ENCODE measurements at places on chromosomes 6 and 20.

DNA sequence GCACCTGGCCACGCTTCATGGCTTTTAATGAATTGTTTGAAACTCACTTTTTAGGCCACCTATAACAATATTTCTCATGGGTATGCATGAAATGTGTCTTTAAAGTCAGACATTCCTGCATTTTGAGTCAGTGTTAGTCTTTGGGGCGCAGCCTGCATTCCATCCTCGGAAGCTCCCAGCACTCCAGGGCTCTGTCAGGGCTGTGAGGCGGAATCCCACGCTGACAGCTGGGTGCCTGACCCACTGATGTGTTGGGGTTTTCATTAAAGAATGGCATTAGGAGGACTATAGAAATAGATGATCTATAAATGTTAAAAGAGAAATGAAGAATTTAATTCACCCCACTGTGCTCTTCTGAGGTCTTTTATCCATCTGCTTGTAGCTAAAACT is 16.2 kb upstream of the CLDN20 start:
- DNase-seq: no peak

- DNase-seq: no peak
Measured at GRCh38 chr6:151443911-151444621, 7.9 kb downstream of the RMND1 start.

DNA sequence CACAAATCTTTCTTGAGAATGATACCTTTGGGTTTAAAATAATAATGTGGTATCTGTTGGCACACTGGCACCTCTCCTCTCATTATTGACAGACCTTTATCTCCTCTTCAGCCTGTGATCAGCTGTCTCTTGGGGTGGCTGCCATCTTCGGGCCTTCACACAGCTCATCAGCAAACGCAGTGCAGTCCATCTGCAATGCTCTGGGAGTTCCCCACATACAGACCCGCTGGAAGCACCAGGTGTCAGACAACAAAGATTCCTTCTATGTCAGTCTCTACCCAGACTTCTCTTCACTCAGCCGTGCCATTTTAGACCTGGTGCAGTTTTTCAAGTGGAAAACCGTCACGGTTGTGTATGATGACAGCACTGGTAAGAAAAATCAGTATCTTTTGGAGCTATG is 232.8 kb downstream of the GRIK2 start:
- no peak for DNase-seq

DNA sequence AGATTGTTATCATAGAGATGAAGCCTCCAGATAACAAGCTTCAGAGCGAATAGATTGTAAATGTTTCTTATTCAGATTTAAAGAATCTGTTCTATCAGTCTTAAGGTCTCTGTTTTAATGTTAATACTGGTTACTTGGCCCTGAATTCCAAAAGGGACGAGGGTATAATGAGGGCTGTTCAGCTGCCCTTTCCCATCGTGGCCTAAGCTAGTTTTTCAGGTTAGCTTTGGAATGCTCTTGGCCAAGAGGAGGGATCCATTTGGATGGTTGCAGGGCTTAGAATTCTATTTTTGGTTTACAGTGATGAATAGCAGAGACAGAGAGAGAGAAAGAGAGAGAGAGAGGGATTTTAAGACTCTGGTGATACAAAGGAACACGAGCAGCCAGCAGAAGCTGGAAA is 62.8 kb upstream of the UFL1 start:
- no peak for DNase-seq

GRCh38 chr6:21953831-21954801 is 342.7 kb downstream of the PRL start:
- no peak for DNase-seq

DNA sequence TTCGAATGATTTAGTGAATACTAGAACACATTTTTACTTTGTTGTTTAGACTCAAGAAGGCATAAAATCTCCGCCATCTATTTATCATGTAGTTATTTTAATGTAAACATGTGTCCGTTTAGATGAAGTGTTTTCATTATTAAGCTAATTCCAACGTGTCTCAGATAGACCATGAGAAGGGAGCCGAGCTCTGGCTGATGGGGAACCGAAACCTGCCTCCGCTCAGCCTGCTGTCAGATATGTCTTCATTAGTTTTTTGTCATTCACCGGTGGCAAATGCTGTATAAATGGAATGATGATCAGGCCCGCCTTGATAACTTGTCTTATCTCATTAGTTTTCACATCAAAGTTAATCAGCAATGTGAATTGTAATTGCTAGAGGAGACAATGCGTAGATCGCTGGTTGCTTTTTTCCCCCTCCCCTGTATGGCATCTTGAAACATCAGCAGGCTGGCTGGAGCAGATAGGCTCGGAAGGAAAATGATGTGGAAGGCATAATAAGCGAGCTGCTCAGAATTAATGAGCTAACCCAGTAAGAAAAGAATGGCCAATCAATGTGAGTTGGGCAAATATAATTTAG is 136.4 kb downstream of the LINC00237 start:
- no peak for DNase-seq

DNA sequence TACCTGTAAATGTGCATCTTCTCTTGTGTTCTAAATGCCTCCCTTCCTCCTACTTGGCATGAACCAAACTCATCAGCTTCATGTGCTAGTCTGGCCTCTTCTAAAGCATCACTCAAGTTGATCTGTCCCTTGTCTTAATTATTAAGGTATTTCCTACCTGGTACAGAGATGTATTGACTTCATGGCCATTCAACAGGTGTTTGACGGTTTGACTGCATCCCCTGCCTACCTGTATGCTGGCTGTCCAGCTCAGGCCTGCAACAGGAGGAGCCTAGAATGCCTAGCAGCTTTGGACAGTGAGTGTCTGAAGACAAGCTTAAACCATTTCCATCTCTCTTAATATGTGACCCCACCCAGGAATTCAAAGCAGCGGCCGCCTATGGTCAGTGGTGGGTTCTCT is 24.6 kb downstream of the RIN2 start:
- DNase-seq: no peak

- DNase-seq: no peak
Measured at GRCh38 chr6:152566103-152566875, 70.9 kb downstream of the SYNE1 start.

- DNase-seq: peak; percentile 79
Measured at GRCh38 chr6:33426590-33427511, 7.0 kb downstream of the SYNGAP1 start.

GRCh38 chr6:132760256-132760655 is 2.6 kb upstream of the VNN2 start:
- DNase-seq: no peak

GRCh38 chr6:46749731-46750130 is 3.0 kb downstream of the ANKRD66 start:
- no peak for DNase-seq

DNA sequence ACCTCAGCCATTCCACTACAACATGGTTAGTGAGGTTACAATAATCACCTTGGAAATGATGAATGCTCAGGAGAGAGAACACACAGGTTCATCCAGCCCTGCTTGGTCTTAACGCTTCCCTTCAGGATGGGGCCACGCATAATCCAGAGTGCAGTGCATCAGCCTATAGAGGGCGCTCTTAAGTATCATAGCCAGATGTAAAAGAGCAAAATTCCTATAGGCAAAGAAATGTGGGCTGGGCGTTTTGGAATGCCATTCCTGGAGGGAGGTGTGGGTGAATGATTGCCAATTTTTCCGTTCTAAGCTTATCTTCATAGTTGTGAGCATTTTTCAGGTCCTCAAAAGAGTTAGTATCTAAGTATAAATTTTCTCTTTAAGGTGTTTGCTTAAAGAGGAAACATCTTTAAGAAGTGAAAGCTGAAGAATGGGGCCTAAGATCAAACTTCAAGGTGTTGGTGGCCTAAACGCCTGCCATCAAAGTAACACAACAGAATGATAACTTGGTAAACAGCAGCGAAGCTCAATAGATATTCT is 1.8 kb downstream of the RIPOR2 start:
- peak; percentile 59 for DNase-seq

GRCh38 chr6:91782802-91783201 is 1195.9 kb upstream of the MAP3K7 start:
- no peak for DNase-seq

DNA sequence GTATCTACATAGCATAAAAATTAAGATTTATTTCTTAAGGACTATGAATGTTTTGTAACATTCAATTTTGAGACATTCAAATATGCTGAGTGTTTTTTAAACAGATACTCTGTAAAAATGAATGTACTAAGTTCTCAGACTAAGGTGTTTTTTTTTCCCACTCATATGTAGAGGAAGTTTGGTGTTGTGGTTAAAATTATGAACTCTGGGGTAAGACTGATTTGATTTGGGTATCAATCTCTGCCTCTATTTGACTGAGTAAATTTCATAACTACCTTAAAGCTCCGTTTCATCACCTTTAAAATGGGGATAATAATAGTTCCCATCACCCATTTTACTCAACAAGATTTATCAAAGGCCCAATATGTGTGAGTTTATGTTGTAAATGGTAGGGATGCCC is 386.6 kb upstream of the FLRT3 start:
- no peak for DNase-seq

GRCh38 chr20:58436868-58437645 is 48.0 kb downstream of the VAPB start:
- DNase-seq: no peak

GRCh38 chr6:127998985-127999384 is 98.1 kb upstream of the THEMIS start:
- DNase-seq: no peak

- DNase-seq: peak; percentile 7
Measured at GRCh38 chr6:33241968-33242367, 29.7 kb downstream of the VPS52 start.

- DNase-seq: no peak
Measured at GRCh38 chr6:51613558-51613957, 473.9 kb downstream of the PKHD1 start.

DNA sequence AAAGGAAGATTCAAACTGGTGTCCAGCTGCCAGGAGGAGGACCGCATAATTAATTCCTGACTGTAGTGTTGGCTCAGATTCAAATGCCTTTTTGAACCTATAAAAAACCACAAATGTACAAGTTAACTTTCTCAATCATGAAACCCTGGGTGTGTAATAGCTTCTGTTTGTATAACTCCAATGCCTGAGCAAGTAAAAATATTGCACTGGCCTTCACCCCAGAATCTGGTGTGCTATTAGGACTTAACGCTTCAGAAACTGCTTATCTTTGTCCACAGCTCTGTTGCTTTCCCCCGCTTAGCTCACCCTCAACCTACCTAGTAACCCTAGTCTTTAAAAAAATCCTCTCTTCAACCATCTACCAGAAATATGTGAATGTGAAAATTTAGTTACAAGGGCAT is 119.1 kb upstream of the MAP7 start:
- DNase-seq: no peak

GRCh38 chr6:136783495-136784270 is 8.6 kb downstream of the MAP3K5 start:
- no peak for DNase-seq

- no peak for DNase-seq
Measured at GRCh38 chr6:44475417-44475778, 87.9 kb downstream of the CDC5L start.

DNA sequence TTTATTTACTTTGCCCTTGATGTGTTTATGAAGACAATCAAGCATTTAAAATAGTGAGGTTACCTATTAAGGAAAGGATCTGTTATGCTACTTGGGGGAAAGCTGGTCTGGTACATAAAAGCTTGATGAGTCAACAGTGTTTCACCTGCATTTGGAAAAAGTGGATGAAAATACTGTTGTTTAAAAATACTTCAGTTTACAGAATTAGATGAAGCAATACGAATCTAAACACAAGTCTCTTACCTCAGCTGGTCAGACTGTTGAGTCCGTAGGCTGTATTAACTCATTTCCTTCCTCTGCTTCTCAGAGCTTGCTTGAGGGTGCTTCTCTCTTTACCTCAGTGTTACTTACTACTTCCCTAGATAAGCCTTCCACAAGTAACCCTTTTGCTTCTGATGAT is 36.1 kb downstream of the NKX2-4 start:
- no peak for DNase-seq

- DNase-seq: no peak
Measured at GRCh38 chr20:11844691-11845090, 73.0 kb upstream of the BTBD3 start.

GRCh38 chr20:34362502-34363061 is 491 bp upstream of the ITCH start:
- DNase-seq: no peak

- DNase-seq: no peak
Measured at GRCh38 chr20:63057171-63058117, 50.7 kb upstream of the BHLHE23 start.

GRCh38 chr20:62052842-62053464 is 12.7 kb downstream of the TAF4 start:
- DNase-seq: no peak

GRCh38 chr6:11705069-11705468 is 73.5 kb downstream of the ADTRP start:
- DNase-seq: no peak

DNA sequence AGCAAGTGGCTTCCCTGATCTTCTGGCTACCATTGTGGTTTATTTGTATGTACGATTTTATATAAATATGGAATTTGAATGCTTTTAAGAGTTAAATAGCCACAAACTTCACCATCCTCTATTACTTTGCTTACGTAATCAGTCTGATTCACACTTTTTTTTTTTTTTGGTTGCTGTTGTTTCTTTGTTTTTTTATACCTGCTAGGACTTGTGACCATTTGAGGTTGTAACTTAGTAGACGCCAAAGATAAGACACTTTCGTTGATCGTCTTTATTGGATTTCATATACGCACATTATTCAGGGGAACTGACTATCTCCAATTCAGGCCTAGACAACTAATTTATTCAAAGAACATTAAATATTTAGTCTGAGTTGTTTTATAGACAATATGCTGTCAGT is 559.0 kb downstream of the CBLN4 start:
- no peak for DNase-seq

DNA sequence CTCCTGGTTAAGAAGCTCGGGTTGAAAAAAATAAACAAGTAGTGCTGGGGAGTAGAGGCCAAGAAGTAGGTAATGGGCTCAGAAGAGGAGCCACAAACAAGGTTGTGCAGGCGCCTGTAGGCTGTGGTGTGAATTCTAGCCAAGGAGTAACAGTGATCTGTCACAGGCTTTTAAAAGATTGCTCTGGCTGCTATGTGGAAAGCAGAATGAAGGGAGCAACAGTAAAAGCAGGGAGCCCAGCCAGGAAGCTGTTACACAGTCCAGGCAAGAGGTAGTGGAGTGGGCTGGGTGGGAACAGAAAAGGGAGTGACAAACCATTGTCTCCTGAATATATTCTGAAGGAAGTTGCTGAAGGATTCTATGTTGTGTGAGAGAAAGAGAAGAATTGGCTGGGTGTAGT is 2.0 kb downstream of the HFE start:
- DNase-seq: no peak

DNA sequence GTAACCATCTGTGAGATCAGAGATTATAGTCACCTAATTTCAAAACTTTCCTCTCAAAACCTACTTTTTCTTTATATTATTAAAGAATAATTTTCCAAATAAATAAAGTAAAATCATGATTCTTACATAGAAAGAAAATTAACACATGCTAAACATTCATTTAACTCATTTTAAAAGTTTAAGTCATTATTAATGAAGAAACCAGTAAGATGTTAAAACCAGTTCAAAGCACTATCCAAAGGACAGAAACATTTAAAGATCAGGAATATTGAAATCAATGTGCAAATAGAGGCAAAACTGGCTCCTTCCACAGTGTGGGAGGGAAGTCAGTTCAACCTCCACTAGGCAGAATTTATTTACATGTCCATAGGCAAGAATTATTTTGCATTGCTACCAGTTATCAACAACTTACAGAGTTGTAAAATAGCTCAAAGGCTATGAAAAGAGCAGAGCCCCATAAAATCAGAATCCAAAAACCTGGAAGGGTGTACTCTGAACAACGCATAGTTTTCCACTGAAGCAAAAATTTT is 146.9 kb downstream of the KHDC1L start:
- DNase-seq: no peak

Data from naive thymus-derived CD4-positive, alpha-beta T cell (primary cell).